Myocyte (in vitro differentiated cells): ENCODE measurements at places on chromosomes 11 and 22.

- DNase-seq, result no peak
Measured at GRCh38 chr11:12599408-12600143, 74.6 kb upstream of the TEAD1 start.

GRCh38 chr11:44165432-44165831 is 70.0 kb downstream of the EXT2 start:
- DNase-seq, result no peak

DNA sequence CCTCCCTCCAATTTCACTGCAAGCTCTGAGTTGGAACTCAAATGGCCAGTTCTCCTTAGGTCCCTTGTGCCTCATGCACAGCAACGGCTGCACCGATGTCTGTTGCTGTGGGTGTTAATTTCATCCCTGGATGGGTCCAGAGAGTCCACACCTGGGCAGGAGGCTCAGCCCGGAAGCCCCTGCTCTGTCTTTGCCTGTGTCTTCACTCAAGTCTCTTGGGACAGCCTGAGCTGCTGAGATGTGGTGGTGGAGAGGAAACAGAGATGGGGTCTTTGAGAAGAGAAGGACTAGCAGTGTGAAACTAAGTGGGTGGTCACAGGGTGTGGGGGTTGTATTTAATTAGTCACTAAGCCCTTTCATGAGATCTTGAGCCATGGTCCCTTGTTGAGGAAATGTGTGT is 109.3 kb downstream of the NECTIN1 start:
- DNase-seq, result no peak

- DNase-seq, result no peak
Measured at GRCh38 chr11:126159719-126160344, 51.6 kb downstream of the RPUSD4 start.

- no peak for DNase-seq
Measured at GRCh38 chr11:66676931-66677598, 622 bp downstream of the RBM4B start.

DNA sequence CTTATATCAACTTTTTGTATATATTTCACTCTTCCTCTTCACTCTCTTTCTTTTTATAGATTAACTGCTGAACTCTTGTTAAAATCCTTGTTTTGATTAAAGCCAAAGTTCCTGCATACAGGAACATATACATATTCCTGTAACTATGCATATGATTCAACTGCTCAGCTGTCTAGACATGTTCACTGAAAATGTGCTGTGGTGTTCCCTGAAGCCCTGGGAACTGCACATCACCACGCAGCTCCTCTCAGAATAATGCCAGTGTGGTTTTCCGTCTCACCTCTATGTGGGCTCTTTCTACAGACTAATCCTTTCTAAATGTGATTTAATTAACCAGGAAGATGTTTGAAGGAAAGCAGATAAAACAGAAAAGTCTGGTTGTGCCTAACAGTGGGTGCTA is 25.6 kb upstream of the MMP12 start:
- DNase-seq, result no peak

DNA sequence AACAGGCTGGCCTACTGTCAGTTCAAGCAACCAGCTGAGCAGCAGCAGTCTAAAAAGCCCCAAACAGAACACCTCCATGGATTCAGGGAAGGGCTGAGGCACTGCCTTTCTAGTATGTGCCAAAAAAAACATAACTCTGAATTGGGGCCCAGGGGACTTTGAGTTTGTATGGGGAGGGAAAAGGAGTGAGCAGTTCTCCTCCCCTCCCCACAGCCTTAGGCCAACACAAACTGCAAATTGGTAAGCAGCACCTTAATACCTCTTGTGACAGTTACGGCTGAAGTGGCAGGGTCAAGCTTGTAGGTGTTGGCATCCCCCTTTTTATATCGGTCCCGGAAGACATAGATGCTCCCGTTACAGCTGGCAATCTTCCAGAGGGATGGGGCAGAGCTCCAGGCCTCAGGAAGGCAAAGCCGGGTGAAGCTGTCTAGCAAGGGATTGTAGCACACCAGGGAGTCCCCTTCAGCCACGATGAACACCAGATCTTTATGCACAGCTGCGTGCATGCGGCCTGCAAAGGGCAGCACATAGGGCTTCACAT is 6.0 kb downstream of the KBTBD4 start:
- peak; percentile 38 for DNase-seq

- DNase-seq, result peak; percentile 99
Measured at GRCh38 chr22:46754110-46754799, 8.2 kb upstream of the TBC1D22A start.

DNA sequence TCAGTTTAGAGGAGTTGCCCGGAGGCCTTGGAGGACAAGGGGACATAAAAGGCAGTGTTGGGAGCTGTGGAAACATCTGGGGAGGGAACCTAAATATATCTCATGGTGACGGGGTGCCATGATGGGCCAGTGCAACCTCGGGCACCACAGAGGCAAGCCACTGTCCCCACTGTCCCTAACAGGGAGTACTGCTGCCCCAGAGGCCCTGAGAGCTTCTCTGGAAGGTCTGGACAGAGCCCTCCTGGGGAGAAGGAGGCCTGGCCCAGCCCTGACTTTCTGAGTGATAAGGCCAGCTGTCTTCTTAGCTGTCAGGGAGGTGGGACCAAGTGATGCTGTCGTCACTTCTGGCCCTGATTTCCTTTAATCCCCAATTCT is 5.5 kb upstream of the P2RY6 start:
- DNase-seq, result peak; percentile 89
